ENCODE measurements at places on chromosomes 3 and 15.

DNA sequence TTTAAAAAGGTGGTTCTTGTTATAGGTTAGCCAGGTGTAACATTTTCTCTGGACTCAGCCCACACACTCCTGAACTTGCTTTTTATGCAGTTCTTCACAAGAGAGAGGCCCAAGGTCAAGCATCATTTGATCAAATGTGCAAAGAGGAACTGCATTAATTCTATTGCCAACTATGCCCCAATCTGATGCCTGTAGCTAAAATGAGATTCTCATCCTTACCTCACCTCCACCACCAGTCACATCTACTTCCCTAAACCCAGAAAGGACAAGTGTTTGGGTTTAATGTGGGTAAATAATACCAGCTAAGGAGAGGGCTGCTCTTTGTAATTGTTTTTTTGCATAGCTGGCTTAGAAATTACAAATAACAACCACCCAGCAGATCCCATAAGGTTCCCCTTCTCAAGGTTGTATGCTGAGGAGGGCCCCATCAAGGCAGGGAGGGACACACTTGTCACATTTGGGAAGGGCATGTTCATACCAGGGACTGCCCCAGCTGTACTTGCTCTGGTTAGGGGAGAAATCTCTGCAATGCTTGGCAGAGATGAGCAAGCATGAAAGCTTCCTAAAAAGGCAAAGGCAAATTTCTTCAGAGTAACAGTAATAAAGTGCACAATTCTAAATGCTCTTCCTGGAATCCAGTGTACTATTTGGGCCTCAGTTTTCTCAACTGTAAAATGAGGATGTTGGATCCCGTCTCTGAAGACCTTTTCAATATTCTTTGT, 76.2 kb downstream of the TGFBR2 start:
- H3K27ac ChIP-seq: peak overlapping the region; percentile 73
- no peaks in the 10 kb centered on the region for H3K27me3 ChIP-seq
- peaks cover 94% of the 10 kb centered on the region for H3K4me1 ChIP-seq
- peaks cover 82% of the 10 kb centered on the region for H3K36me3 ChIP-seq

- H3K36me3 ChIP-seq: no peaks in the 10 kb centered on the region
- H3K27me3 ChIP-seq: peaks cover 25% of the 10 kb centered on the region
- no peak overlapping the region for H3K4me3 ChIP-seq
- H3K27ac ChIP-seq: no peak overlapping the region
- DNase-seq: no peak
- H3K4me1 ChIP-seq: no peaks in the 10 kb centered on the region
Observed at GRCh38 chr3:101065962-101066361, 72.7 kb upstream of the ABI3BP start.

GRCh38 chr3:123533554-123534159, 51.2 kb downstream of the HACD2 start:
- peaks cover 8% of the 10 kb centered on the region for H3K4me1 ChIP-seq
- H3K27ac ChIP-seq: no peak overlapping the region
- H3K27me3 ChIP-seq: no peaks in the 10 kb centered on the region
- H3K36me3 ChIP-seq: no peaks in the 10 kb centered on the region
- no peak for DNase-seq

- no peaks in the 10 kb centered on the region for H3K4me1 ChIP-seq
- no peak for DNase-seq
- no peaks in the 10 kb centered on the region for H3K36me3 ChIP-seq
- H3K27ac ChIP-seq: no peak overlapping the region
- peaks cover 6% of the 10 kb centered on the region for H3K27me3 ChIP-seq
Observed at GRCh38 chr3:120428924-120429323, 21.9 kb downstream of the FSTL1 start.

DNA sequence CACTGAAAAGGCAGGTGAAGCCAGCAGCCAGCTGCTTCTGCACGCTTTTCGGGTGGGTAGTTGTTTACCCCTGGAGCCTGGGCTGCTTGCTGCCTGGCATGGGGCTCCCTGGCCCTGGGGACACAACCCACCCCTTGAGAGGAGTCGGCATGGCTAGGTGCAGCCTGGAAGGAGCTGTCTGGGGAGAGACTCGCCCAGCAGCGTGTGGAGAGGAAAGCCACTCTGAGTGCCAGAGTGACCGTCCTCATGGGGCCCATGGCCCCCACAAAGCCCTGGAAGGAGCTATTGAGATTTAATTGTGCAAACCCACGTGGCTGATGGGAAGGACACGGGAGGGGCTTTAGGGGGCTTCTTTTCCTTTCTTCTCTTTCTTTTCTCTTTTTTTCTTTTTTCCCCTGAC, 137.5 kb downstream of the OPA1 start:
- H3K27ac ChIP-seq: no peak overlapping the region
- no peaks in the 10 kb centered on the region for H3K4me1 ChIP-seq

GRCh38 chr3:139198186-139198585, 145.6 kb upstream of the MRPS22 start:
- H3K27me3 ChIP-seq: peaks cover 2% of the 10 kb centered on the region
- no peaks in the 10 kb centered on the region for H3K4me1 ChIP-seq
- H3K27ac ChIP-seq: no peak overlapping the region
- H3K36me3 ChIP-seq: peaks cover 3% of the 10 kb centered on the region
- no peak overlapping the region for H3K4me3 ChIP-seq

GRCh38 chr3:59563072-59563605, 513.3 kb upstream of the CFAP20DC start:
- no peak overlapping the region for H3K27ac ChIP-seq
- H3K4me1 ChIP-seq: peaks cover 26% of the 10 kb centered on the region
- H3K27me3 ChIP-seq: no peaks in the 10 kb centered on the region
- DNase-seq: no peak
- H3K4me3 ChIP-seq: no peak overlapping the region

GRCh38 chr3:16103472-16103871, 71.0 kb upstream of the GALNT15 start:
- no peak overlapping the region for H3K27ac ChIP-seq
- H3K4me3 ChIP-seq: no peak overlapping the region
- peaks cover 1% of the 10 kb centered on the region for H3K36me3 ChIP-seq
- peaks cover 6% of the 10 kb centered on the region for H3K4me1 ChIP-seq
- peaks cover 3% of the 10 kb centered on the region for H3K27me3 ChIP-seq

GRCh38 chr3:62454916-62455315, 81.6 kb upstream of the FEZF2 start:
- no peak overlapping the region for H3K27ac ChIP-seq
- no peak for DNase-seq
- H3K36me3 ChIP-seq: no peaks in the 10 kb centered on the region
- peaks cover 14% of the 10 kb centered on the region for H3K4me1 ChIP-seq
- H3K27me3 ChIP-seq: no peaks in the 10 kb centered on the region

GRCh38 chr15:72203507-72203837, 5.9 kb upstream of the GRAMD2A start:
- H3K27me3 ChIP-seq: no peaks in the 10 kb centered on the region
- no peak overlapping the region for H3K4me3 ChIP-seq
- peaks cover 27% of the 10 kb centered on the region for H3K4me1 ChIP-seq
- H3K36me3 ChIP-seq: peaks cover 99% of the 10 kb centered on the region
- no peak overlapping the region for H3K27ac ChIP-seq

- H3K4me1 ChIP-seq: no peaks in the 10 kb centered on the region
- H3K27ac ChIP-seq: no peak overlapping the region
- no peak overlapping the region for H3K4me3 ChIP-seq
- DNase-seq: no peak
- H3K27me3 ChIP-seq: peaks cover 19% of the 10 kb centered on the region
Observed at GRCh38 chr15:71709808-71710418, 100.4 kb upstream of the NR2E3 start.

DNA sequence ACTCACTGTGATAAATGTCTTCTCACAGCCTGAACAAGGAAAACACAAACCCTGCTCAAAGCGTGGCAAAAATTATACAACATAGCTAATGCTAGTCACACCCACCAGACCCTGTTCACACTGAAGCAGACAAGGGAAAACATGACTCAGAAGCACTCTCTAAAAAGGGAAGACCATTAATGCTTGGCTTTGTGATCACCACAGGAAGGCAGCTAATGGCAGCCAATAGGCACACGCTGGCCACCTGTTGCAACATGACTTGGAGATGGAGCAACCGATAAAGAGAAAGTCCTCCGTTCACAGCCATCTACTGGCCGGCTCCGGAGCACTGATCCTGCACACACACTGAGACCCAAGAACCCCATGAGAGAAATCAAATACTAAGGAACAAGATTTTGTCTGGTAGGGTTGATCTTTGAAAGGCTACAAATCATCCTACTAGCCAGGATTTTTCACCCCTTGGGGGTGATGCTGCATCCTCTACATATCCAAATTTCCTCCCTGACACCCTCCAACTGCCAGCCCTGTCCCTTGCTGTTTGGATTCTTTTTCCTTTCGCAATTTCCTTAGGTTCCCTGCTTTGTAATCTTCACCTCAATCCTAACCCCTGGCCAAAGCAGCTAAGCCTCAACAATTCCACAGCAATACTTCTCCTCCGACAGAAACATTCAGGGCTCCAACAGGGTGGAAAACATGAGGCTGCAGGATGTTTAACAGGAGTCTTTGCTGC, 3.2 kb downstream of the ZXDC start:
- peaks cover 67% of the 10 kb centered on the region for H3K4me1 ChIP-seq
- H3K4me3 ChIP-seq: peak overlapping the region; percentile 90
- DNase-seq: no peak
- peak overlapping the region; percentile 73 for H3K27ac ChIP-seq

GRCh38 chr3:63807961-63808565, 11.0 kb upstream of the C3orf49 start:
- no peaks in the 10 kb centered on the region for H3K27me3 ChIP-seq
- DNase-seq: no peak
- H3K4me3 ChIP-seq: no peak overlapping the region
- no peaks in the 10 kb centered on the region for H3K36me3 ChIP-seq
- no peaks in the 10 kb centered on the region for H3K4me1 ChIP-seq

- peaks cover 10% of the 10 kb centered on the region for H3K27me3 ChIP-seq
- no peaks in the 10 kb centered on the region for H3K36me3 ChIP-seq
- no peaks in the 10 kb centered on the region for H3K4me1 ChIP-seq
Observed at GRCh38 chr3:126533506-126533905, 9.6 kb downstream of the CHST13 start.
